NCI-H1436 treated with DMSO at 0.1 percent for 48 hours (cell line): ENCODE measurements at places on chromosomes 11 and 22.

DNA sequence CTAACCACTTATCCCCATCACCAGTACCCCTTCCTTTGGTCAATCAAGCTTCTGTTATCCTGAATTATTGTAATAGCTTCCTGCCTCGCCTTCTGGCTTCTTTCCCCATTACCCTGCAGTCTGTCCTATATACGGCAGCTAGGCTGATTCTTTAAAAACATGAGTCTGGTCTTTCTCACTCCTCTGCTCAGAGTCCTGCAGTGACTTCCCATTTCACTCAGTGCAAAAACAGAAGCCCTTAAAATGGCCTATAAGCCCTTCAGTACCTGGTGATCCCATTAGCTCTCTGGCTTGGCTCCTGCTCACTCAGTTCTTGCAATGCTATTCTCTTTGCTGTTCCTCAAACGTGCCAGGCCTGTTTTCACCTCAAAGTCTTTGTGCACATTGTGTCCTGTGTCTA, 58.4 kb downstream of the JRKL start:
- DNase-seq = no peak

GRCh38 chr11:91220476-91221202, 997.8 kb upstream of the CHORDC1 start:
- no peak for DNase-seq

DNA sequence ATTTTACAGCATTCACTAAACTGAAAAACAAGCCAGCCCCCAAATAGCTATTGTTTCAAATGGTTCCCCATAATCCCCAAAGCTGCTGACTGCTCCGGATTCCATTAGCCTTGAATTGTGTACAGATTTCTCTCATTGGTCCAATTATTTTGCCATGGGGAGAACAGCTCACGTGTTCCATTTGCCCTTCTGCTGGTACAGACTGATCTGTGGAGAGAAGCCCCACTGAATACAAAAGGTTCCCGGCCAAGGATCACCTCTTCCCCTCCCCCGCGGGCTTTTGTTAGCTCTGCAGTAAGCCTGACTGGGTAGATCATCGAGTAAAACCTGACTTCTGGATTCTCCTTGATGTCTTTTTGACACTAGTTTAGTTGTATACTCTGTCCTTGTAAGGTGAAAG, 9.1 kb upstream of the MAPK8IP1 start:
- DNase-seq = no peak

GRCh38 chr11:57124917-57125316, 56.8 kb upstream of the LRRC55 start:
- no peak for DNase-seq

- DNase-seq = no peak
These were observed 23.5 kb downstream of the CPT1A start for GRCh38 chr11:68818181-68818580.

DNA sequence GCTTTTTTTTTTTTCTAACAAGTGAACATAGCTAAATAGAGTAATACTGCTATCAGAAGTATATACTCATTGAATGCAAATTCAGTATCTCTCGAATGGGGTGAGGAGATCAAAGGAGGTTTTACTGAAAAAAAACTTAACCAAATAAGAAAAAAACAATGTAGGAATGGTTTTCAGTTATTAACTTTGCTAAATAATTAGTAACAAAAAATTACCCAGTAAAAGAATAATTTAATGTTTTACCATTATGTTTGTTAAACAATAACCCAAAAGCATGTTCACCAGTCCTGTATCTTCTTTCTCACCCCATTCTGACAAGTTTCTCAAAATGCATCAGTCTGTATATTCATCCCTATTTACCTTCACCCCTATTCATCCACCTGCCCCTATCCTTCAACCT, 22.6 kb upstream of the CTSC start:
- DNase-seq = no peak

DNA sequence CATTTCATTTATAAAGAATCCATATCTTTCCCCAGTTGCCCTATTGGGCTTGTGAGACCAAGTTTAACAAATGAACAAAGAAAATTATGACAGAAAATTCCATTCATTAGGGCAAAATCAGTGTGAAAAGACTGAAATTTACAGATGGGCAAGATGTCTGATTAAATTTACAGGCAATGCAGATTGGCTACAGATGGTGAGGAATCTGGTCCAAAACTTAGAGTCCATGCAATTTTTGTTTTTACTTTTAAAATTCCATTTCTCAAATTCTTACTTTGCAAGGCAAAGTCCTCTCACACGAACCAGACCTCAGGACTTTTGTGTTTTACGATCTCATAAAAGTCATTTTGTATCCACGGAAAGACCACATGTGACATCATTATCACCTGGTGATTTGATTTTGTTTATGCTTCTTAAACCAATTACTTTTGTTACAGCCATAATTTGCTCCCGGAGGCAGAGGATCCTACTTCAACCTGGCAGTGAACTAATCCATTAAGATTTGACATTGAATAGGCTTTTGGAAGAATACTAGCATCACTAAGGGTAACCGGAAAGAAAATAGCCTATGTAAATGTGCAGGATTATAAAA, 843.7 kb upstream of the CHORDC1 start:
- no peak for DNase-seq

DNA sequence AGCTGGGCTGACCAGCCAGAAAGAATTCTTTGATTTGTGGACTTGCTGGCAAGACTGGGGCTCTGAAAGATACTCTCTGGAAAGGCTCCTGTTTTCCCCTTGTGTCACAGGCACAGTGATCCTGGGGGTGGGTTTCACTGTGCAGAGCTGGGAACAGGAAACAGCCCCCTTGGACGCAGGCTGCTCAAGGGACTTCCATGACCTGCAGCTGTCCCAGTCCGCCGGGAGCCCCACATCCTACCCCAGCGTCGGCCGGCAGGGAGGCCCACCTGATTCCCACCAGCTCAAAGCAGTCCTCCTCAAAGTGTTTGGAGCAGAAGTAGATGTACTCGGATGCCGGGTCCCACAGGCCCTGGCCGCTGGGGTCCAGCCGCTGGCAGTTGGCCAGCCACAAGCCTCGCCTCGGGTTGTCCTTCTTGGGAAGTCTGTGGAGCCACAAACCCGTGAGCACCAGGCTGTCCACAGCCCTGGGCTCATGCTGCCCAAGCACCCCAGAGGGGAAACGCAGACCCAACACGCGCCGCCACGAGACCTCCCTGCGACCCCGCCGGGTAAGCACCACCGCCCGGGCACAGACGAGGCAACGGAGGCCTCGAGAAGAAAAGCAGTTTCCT, 824 bp downstream of the THAP7 start:
- no peak for DNase-seq

GRCh38 chr11:11626128-11626527, 4.3 kb upstream of the GALNT18 start:
- no peak for DNase-seq

DNA sequence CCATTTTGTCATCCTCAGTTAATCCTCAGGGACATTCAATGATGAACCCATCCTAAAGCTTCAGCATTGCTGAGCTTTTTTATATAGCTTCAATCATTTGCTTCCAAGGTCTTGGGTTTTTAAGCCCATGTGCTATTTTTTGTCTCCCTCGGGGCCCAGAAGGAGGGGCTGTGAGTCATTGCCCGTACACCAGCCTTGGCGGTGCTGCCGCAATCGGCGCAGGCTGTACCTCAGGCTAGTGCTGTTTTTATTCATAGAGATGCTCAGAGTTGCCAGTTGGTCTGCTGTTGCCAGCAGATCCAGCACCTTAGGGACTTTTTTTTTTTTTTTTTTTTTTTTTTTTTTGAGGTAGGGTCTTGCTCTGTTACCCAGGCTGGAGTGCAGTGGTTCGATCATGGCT, 35.5 kb downstream of the ACO2 start:
- no peak for DNase-seq

- DNase-seq = no peak
These were observed 22.9 kb downstream of the RSPH14 start for GRCh38 chr22:23118647-23119493.

- DNase-seq = no peak
These were observed 78.9 kb downstream of the PPFIBP2 start for GRCh38 chr11:7592711-7593110.

- no peak for DNase-seq
These were observed 35.5 kb downstream of the BBOX1 start for GRCh38 chr11:27076121-27076589.

DNA sequence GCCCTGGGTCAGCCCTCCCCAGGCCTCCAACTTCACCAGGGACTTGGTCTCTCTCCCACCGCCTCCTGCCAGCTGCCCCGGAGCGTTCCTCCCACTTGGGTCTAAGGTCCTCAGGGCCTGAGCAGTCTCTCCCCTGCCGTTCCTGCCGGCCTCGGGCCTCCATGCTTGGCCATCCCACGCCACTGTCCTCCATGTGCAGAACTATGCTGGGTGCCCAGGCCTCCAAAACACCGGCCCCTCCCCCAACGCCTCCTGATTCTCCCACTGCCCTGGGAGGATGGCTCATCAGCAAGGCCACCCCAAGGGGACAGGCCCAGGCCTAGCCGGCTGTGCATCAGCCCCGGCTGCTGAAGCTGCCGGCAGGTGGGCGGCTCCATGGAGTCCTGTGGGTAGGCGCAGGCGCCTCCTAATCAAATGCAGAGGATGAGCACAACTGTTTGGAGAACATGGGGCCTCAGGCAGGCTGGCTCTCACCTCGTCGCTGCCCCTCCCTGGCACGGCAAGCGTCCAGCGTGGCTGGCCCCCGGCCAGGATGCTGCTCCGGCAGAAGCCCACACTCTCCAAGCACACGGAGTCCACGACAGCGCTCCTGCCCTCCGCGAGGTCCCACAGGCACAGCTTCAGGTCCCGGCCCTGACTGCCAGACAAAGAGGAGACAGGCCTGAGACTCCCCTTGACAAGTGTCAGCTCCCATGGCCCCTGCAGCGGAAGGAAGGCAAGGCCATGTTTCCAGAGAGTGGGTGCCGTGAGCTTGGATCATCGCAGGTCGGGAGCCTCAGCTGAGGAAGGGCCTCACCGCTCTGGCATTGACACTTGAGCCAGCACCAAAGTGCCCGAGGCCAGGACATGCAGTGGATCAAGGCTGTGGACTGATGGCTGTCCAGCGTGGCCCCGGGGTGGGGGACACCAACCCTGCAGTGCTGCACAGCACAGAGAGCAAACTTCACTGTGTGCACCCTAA, 42.6 kb downstream of the GNB1L start:
- DNase-seq = no peak

DNA sequence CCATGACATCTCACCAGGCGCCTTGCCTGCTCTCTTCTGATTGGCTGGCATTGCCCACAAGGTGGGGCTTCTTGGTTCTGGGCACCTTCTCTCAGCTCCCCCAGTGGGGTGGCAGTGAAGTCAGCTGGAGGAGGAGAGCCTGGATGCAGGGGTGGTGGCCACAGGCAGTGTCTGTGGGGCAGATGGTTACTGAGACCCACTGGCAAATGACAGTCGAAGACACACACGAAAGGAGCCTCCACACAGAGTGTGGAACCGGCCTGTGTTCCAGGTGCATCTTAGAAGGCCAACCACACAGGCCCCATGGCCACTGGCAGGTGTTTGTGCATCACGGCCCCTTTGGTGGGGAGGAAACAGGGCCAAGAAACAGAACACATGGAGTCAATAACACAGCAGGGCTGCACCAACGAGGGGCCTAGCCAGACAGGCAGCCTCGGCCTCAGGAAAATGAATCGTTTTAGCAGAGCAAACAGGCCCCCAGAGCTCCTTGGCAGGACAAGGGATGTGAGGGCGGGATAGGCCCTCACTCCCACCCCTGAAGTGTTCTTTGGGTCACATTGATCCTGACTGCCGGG, 683.4 kb downstream of the TBC1D22A start:
- no peak for DNase-seq

DNA sequence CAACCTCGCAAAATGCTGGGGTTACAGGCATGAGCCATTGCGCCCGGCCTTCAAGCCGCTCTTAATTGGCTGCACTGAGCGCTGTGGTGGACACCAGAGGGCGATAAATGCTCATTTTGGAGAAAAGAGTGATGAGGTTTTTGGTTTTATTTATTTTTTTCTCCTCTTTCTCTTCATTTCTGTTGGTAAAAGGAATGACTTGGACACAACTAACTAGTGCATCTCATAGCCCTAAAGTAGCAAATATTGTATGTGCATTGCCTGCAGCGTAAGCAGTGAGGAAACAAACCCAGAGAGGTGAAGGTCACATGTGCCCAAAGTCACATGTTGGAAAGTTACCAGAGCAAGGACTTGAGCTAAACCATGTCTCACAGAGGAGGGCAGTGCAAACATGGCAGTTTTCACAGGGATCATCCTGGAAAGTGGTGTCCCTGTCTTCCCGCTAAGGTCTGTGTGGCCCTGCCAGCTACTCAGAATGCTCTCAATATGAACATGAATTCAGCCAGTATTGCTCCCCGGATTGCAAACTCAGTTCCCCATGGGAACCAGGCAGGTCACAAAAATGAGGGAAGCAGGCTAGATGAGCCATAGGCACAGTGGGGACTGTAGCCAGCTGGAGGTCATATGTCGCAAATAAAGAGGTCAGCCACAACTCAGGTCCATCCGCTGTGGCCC, 8.6 kb upstream of the CD82 start:
- no peak for DNase-seq
